ENCODE measurements at places on chromosomes 12 and 14.

- peak; percentile 36 for DNase-seq
These were observed 69.1 kb downstream of the ASCL4 start for GRCh38 chr12:107843351-107844311.

DNA sequence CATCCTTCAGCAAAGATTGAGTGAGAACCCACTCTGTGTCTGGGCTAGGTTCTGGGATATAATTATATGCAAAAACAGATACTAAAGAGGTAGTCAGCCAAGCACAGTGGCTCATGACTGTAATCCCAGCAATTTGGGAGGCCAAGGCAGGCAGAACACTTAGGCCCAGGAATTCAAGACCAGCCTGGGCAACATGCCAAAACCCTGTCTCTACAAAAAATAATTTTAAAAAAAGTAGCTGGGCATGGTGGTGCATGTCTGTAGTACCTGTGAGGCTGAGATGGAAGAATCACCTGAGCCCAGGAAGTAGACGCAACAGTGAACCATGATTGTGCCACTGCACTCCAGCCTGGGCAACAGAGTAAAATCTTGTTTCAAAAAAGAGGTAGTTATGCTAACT lies 237.5 kb upstream of the HMGA2 start:
- no peak for DNase-seq

- no peak for DNase-seq
These were observed 365.6 kb upstream of the TBX3 start for GRCh38 chr12:115049614-115050013.

GRCh38 chr12:27822076-27822712 lies 42.2 kb upstream of the MANSC4 start:
- no peak for DNase-seq

GRCh38 chr12:117063162-117063911 lies 35.9 kb downstream of the TESC start:
- no peak for DNase-seq

DNA sequence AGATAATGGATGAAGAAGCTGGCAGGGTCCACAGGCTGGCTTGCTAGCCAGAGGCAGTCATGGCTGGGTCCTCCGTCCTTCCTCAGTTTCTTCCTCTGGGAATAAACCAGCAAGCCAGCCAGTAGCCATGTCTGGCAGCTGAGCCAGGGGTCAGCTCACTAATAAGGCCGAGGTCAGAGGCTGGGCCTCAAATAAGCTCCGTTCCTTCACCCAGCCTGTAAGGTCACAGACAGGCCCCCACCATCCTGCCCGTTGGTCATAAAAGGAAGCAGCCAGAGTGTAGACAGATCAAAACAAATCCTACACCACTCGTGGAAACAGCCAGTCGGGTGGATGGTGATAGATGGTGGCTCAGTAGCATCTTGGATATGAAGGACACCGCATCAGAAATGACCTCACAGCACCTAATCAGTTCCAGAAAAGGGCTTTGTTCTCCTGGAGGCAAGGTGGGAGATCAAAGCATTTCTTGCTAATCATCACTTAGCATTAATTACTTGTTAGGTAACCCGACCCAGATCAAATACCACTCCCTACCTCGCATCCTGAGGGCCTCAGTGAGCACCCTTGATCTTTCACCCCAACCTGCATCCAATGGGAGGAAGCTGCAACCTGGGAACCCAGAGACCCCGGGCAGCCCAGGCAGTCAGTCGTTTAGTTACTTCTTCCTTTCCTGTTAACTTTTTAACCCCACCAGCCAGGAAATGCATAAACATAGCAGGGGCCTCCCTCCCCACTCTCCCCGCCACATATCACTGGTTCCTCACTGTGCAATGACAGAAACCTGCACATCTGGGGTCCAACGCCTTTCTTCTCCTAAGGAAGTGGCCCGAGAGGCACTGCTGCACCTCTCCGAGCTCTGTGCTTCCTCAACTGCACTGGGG lies 90.2 kb downstream of the KDM2B start:
- peak; percentile 82 for DNase-seq
